Fibroblast of lung (primary cell): ENCODE measurements at places on chromosomes 13 and 19. TPM values are rescaled to one million over a fixed set of nuclear protein-coding genes. Genes with fewer than 3 reads are reported as not detected.

The ZSWIM4 gene
- 5.6 and 6.7 TPM in 2 replicates for total RNA-seq

The SHANK1 gene
- total RNA-seq, result 1.8 and 7.9 TPM in 2 replicates

The TMEM147 gene
- total RNA-seq, result 79.6 and 95.3 TPM in 2 replicates

The STX10 gene
- 69.2 and 78.1 TPM in 2 replicates for total RNA-seq

The AXL gene
- total RNA-seq, result 107 and 223 TPM in 2 replicates

The TSSK6 gene
- 3.1 and 5.8 TPM in 2 replicates for total RNA-seq

The CPAMD8 gene
- 0.51 and 1.7 TPM in 2 replicates for total RNA-seq

The ZNF534 gene
- total RNA-seq, result under 0.01 and 0.17 TPM in 2 replicates

The KIR2DL4 gene
- not detected in 2 replicates for total RNA-seq

The UBE2L5 gene
- total RNA-seq, result not detected in 2 replicates

The GJB2 gene
- total RNA-seq, result under 0.01 TPM in 1 of 2 replicates, not detected in the other
